ENCODE measurements at places on chromosomes 2 and 18.

GRCh38 chr2:46849721-46850556, 65.7 kb downstream of the MCFD2 start:
- no peak for DNase-seq

GRCh38 chr18:80009661-80010550, 21.5 kb upstream of the TXNL4A start:
- DNase-seq, result no peak

DNA sequence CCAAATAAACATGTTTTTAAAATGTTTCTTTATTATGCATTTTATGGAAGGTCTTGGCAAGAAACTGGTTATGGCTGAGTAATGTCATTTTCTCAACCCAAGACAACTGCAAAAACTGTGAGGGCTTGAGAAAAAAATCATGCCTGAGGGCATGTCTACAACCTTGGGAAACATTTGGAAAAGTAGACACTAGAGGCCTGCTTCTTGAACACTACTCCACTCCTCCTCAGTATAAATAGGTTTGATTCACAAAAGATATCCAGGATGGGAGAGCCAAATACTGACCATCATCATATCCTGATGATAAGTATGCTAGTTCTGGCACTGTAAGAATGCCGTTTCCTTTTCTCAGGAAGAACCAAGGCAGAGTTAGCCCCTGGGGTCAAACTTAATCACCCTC, 71.1 kb downstream of the OSR1 start:
- DNase-seq, result no peak

DNA sequence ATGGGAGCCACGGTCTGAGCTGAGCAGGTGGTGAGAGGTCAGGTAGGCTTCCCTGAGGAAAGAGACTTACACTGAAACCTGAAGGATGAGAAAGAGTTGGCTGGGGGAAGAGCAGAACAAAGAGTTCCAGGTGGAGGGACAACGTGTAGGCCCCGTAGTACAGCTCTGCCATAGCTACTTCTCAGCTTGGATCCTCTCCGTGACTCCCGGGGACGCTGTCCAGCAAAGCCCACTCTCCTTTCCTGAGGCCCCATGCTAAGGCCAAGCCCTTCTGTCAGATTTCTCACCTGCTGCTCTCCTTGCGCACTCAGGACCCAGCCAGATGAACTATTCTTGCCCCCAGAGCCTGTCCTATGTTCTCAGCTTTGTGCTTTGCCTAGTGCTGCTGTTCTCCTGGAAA, 173.8 kb downstream of the GALNT1 start:
- DNase-seq, result no peak

DNA sequence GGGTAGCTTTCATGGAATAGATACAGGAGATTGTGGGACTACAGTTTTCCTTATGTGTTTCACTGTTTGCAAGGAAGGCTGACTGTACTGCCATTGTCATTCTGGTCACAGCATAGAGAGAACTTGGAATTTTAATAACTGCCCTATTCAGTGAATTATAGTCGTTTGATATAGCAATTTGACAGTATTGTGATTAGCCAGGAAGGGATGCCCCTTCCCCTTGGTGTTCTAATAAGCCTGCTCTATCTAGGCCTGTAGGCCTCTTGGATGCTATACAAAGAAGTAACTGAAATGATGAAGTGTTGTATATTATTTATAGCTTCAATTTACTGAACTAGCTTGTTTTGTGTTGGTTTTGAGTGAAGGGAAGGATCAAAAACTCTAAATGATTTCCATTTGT, 528.6 kb upstream of the CDH2 start:
- DNase-seq, result no peak

DNA sequence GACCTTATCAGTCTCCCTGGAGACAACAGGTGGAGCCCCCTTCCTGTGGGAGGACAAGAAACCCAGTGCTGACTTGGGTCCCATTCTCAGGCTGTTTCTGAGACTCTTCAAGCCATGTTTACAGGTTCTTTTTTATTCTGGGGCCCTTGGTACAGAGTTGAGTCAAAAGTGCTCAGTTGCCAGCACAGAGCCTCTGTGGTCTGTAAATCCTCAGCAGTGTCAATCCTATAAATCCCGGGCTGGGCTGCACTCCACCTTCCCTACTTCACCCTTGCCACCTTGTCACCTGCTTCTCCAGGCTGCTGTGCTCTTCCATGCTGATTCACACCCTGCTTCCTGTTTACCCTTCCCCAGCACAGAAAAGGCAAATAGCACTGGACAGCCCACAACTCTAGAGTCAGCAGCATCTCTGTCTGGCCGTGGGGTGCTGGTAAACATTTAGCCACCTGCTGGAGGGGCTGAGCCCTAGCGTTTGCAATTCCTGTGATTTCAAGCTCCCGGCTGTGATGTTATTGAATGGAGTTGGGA, 74.7 kb downstream of the TNFRSF11A start:
- DNase-seq, result no peak

GRCh38 chr2:144339048-144339447, 180.9 kb downstream of the ZEB2 start:
- no peak for DNase-seq

GRCh38 chr2:44130441-44130840, 38.2 kb upstream of the PPM1B start:
- DNase-seq, result peak; percentile 16

DNA sequence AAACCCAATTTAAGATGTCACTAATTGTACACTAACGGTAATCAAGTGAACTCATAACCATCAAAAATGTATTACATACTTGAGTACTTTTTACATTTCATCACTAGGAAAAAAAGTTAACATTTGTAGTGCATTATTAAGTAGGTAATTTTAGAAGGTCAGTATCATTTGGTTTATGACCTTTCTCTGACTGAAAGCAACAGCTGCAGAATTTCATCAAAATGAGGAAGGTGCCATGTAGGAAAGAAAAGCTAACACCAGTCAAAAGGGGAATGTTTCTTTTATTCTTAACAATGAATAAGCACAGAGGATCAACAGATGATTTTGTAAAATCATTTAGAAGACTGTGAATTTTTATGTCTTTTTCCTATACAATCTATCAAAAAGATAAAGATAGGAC, 79.0 kb downstream of the PIGN start:
- no peak for DNase-seq

GRCh38 chr2:55856936-55857335, 66.6 kb downstream of the EFEMP1 start:
- no peak for DNase-seq

GRCh38 chr2:144217853-144218633, 301.9 kb downstream of the ZEB2 start:
- DNase-seq, result no peak

DNA sequence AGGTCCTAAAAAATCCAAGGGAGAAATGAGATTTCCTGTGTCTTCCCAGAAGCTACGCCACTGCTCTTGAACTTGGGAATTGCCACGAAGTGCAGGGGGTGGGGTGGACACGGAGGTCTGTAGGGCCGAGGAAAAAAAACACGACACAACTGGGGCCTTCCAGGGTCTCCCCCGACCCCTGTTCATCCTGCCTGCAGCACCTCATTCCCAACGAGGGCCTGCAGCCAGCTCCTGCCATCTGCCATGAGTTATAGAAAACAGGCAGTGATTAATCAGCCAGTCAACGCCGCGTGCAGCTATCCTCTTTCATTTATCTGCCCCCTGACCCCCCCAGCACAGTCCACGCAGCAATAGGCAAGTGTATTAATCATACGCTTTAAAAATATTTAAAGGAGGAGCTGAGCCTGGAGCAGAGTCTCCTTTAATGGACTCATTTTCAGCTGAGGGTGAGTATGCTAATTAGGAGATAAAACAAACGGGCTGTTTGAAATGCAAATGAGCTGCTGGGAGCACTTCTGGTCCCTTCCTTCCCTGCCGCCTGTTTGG, 209.9 kb downstream of the TFCP2L1 start:
- DNase-seq, result peak; percentile 84

- DNase-seq, result no peak
Observed at GRCh38 chr2:109269706-109270504, 140.9 kb downstream of the SH3RF3 start.

DNA sequence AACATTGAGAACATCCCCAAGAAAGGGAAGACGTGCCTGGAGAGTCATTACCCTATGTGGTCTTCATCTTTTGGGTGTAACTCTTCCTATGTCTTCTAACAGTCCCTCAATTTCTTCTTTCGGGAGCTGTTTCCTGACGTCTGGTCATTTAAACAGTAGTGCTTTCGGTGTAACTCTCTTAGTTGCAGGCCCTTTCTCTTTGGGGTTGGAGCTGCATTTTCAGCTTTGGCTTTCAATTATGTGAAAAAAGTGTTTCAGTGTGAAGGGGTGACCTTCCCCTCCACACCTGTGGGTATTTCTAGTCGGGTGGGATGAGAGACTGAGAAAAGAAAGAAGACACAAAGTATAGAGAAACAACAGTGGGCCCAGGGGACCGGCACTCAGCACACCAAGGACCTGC, 105.9 kb downstream of the CERS6 start:
- DNase-seq, result no peak

GRCh38 chr2:46276642-46277041, 20.6 kb upstream of the EPAS1 start:
- no peak for DNase-seq

- no peak for DNase-seq
Observed at GRCh38 chr18:23661735-23662308, 889 bp downstream of the ANKRD29 start.

DNA sequence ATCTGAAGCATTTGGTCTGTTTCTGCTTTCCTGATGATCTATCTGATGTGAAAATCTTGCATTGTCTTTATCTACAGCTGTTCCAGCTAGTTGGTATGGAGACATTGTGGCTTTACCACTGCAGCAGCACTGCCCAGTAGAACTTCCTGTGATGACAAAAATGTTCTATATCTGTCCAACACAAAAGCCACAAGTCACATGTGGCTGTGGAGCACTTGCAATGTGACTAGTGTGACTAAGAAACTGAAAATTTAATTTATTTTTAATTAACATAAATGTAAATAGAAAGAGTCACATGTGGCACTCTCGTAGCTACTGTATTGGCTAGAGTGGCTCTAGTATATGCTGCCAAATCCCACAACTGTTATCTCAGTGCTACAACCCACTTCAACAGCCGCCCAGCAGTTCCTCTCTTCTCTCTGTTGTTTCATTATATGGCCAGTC, 425.7 kb downstream of the SETBP1 start:
- no peak for DNase-seq

- DNase-seq, result no peak
Observed at GRCh38 chr2:37552339-37552738, 119.1 kb downstream of the CDC42EP3 start.

GRCh38 chr2:211611621-211612020, 927.0 kb downstream of the ERBB4 start:
- no peak for DNase-seq

DNA sequence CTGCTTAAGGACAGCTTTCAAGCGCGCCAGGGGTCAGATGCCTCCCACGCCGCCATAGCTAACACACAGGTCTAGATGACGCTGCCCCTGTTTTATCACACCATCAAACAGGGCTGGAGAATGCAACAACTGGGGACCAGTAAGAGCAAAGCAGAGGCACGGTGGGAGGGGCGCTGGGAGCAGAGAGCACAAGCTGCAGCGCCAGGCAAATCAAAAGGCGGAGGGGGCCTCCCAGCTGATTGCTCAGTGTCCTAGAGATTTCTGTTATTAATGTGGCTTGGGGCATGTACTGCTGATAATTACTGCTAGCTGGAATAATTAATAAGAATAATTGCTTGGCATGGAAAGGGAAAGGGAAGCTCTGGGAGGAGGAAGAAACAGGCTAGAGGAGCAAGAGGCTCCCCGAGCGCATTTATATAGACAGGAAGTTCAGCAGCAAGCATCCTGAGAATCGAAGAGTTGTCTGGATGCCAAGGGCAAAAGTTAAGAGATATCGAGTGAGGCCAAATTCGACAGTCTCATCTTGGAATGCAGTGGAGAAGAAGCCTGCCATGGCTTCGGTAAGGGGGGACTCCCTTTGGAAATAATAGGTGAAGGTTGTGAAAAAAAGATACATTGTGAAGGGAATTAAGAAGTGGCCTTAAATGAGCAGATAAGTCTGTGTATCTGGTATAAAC, 104.5 kb upstream of the ZNF521 start:
- no peak for DNase-seq

DNA sequence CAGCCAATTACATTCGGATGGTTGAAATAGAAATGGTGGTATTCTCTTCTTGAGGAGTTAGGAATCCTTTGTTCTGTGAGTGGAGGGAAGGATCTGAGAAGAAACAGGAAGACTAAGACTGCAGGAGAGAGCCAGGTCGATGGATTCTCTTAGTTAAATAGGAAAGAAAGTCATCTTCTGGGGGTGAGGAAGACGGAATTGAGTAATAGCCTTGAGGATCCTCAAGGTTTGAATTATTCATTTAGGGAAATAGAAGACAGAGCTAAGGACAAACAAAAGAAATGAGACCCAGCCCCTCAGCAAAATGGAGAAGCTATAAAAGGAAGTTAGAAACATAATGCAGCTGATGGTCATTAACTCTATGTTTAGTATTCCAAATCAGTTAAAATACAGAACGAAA, 1.8 kb downstream of the LAPTM4A start:
- no peak for DNase-seq

- no peak for DNase-seq
Observed at GRCh38 chr2:28317390-28317789, 75.3 kb upstream of the FOSL2 start.

DNA sequence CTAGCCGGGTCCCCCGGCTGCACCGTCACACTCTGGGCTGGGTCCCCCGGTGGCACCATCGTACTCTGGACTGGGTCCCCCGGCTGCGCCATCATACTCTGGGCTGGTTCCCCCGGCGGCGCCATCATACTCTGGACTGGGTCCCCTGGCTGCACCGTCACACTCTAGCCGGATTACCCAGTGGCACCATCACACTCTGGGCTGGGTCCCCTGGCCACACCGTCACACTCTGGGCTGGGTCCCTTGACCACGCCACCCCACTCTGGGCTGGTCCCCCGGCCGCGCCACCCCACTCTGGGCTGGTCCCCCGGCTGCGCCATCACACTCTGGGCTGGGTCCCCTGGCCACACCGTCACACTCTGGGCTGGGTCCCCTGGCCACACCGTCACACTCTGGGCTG, 653.8 kb upstream of the ID2 start:
- DNase-seq, result no peak

- no peak for DNase-seq
Observed at GRCh38 chr2:199282309-199282708, 175.4 kb downstream of the SATB2 start.

GRCh38 chr2:222102575-222103349, 196.0 kb downstream of the PAX3 start:
- no peak for DNase-seq
